EH (cell line): ENCODE measurements at places on chromosomes 6 and 20.
A peak's percentile ranks its signal among the peaks of the same experiment; 100 is the strongest.

- peak; percentile 46 for DNase-seq
Measured at GRCh38 chr6:105135056-105135455, 44.8 kb downstream of the POPDC3 start.

DNA sequence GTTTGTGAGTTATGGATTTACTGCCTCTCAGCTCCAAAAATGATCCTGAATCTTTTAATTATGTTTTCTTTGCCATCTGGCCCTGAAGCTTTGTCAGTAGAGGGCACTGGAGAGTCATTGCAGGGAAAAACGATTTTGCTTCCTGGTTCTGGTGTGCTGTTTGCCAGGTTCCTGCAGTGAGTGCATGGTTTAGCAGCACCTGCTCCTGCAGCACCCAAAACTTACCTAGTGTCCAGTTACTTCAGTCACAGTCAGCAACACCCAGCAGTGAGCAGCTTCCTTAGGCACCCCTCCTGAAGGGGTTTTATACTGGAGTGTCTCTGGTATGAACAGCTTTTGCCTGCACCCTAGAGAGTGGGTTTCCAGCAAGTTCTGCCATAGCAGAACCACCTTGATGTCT, 6.0 kb upstream of the TRIM26 start:
- peak; percentile 58 for DNase-seq

- DNase-seq = peak; percentile 68
Measured at GRCh38 chr20:8156235-8157079, 24.4 kb downstream of the PLCB1 start.

GRCh38 chr20:4560667-4561066, 161.0 kb upstream of the PRND start:
- DNase-seq = peak; percentile 73

DNA sequence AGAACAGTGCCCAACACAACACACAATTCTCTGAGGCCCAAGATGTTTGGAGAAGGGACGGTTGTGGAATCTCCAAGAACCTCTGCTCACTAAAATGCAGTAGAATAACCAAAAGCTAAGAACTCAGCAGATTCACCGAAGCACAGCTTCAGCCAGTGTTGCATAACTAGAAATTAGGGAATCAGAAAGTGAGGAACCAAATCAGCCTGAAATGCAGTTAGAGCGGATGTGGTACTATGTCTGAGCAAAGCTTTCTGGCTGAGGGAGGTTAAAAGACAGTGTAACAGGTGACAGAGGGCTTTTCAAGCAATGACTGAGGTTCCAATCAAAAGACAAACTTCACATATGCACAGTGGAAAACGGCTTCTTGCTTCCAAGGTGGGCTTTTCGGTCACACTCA, 197.9 kb upstream of the KCNK16 start:
- DNase-seq = no peak

- peak; percentile 63 for DNase-seq
Measured at GRCh38 chr6:134491477-134491876, 173.6 kb upstream of the SGK1 start.

DNA sequence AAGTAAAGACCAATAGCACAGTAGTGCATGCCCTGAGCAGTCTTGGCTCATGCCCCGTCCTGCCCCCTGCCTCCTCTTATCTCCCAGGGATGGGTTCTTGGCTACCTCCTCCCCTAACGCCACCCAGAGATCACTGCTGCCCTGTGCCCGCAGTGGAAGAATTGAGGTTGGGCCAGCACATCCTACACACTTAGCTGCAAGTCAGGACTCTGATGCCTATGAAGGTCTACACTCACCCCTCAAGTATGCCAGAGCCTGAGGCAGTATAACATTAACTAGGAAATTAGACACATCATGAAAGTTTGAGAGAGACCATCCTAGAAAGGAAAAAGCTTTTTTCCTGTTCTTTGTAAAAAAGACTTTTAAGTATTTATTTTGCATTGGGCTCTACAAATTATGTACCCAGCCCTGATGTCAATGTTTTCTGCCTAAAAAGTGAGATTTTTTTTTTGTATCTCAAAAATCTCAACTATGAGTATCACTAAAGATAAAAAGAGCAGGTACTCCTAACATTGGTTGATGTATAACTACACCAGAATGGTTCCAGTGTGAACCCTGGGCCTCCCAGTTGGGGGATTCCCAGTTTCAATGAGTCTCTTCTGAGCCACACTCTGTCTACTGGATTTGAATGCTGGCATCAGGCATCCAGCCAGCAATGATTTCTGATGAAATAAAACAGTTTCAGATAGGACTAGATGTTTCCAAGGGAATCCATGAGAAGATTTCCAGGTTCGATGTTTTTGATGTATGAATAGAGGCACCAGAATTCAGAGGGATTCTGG, 115.4 kb downstream of the ISM1 start:
- peak; percentile 93 for DNase-seq

- peak; percentile 80 for DNase-seq
Measured at GRCh38 chr6:42507901-42508300, 55.9 kb upstream of the UBR2 start.

DNA sequence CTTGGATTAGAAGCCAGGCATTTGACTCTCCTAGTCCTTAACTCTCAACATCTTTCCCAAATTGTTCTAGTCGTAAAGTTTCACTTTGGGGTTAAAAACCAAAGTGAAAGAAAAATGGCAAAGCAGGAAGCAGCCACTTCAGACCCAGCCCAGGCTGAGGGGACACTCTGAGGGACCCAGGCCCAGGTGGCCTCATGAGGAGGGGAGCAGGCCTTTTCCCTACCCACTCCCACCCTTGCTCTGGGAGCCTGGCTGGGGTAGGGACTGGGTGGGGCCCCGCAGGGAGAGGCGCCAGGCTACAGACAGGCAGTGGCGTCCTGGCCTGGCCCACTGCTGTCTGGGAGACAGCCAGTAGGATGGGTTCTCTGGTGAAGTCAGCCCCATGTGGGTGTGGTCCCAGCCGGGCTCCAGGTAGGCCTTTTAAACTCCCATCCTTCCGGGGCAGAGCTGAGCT, 68.7 kb upstream of the MYL9 start:
- DNase-seq = peak; percentile 47

GRCh38 chr6:162627362-162627761, 100.2 kb downstream of the PRKN start:
- no peak for DNase-seq

DNA sequence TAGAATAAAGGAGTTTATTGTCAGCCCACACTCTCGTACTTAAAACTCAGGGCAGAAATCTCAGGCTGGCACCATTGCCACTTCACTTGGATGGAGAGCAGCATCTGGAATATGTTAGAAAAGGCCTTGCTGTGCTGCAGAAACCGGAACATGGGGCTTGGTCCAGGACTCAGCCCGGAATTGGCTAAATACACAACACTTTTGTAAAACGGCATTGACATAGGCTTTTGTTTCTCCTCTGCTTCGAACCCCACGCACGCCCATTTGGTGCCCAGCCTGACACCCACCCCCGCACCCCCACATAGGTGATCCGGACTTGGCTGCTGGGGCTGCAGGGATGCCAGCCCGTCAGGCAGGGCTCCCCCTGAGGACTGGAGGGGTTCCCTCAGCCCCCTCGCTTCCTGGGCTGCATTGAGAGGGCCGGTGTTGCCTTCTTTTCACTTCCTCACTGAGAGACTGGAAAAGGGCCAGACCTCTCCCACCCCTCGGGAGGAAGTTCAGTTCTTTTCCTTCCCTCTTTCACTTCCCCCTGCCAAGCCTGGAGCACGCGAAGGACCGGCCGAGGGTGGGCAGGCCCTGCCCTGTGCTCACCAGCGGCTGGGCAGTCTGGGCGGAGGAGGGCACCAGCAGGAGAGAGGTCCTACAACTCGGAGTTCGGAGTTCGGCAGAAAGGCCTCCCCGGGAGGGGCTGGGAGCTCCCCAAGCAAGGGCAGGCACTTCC, 17.9 kb upstream of the CST3 start:
- DNase-seq = no peak

GRCh38 chr20:45963059-45964005, 8.7 kb downstream of the ZNF335 start:
- DNase-seq = peak; percentile 53

DNA sequence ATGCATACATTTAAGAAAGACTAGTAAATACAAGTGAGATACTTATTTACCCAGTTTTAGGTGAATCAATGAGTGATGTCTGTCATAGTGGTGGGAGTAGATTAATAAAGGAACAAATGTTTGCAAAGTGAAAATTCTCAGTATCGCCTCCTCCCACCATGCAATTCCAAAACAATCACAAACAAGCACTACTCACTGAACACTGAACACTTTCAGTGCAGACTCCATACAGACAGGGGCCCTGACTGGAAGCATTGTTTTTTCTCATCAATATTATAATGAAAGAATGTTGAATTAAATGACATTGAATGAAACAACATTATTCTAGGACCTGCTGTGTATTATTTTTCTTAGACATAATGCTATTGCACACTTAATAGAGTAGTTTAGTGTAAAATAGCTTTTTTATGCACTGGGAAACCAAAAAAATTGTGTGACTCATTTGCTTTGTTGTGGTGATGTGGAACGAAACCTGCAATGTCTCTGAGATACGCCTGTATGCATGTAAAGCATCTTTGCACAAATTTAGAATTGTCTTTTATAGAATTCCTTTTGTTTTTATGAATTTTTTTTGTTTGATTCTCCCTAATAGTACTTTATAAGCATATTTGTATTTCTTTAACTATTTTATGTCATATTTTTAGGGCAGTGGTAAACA, 317.5 kb downstream of the UTRN start:
- DNase-seq = no peak

GRCh38 chr6:72250664-72251063, 364.3 kb downstream of the RIMS1 start:
- peak; percentile 15 for DNase-seq

GRCh38 chr6:43867246-43867645, 97.2 kb downstream of the VEGFA start:
- DNase-seq = no peak

- DNase-seq = no peak
Measured at GRCh38 chr6:28068067-28068466, 12.3 kb upstream of the ZNF165 start.

- DNase-seq = no peak
Measured at GRCh38 chr20:9323622-9324021, 190.8 kb upstream of the LAMP5 start.

- DNase-seq = peak; percentile 64
Measured at GRCh38 chr6:25022140-25022553, 86.4 kb upstream of the RIPOR2 start.

DNA sequence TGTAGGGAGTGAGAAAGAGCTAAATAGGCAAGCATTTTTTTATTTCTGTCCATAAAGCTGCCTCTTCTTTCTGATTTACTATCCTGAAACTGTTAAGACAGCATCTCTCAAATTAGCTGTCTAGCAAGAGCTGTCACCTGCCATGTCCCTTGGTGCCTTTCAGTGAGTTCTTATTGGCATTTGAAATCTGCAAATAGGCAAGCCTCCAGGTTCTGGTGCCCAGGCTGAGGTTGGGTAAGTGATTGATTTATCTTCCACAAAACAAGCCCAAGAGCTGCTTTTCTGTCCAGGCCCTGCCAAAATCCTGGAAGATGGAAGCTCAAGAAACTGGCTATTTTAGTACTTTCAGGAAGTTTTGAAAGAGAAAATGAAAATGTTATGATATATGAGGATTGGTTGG, 22.4 kb downstream of the MANEA start:
- DNase-seq = no peak

DNA sequence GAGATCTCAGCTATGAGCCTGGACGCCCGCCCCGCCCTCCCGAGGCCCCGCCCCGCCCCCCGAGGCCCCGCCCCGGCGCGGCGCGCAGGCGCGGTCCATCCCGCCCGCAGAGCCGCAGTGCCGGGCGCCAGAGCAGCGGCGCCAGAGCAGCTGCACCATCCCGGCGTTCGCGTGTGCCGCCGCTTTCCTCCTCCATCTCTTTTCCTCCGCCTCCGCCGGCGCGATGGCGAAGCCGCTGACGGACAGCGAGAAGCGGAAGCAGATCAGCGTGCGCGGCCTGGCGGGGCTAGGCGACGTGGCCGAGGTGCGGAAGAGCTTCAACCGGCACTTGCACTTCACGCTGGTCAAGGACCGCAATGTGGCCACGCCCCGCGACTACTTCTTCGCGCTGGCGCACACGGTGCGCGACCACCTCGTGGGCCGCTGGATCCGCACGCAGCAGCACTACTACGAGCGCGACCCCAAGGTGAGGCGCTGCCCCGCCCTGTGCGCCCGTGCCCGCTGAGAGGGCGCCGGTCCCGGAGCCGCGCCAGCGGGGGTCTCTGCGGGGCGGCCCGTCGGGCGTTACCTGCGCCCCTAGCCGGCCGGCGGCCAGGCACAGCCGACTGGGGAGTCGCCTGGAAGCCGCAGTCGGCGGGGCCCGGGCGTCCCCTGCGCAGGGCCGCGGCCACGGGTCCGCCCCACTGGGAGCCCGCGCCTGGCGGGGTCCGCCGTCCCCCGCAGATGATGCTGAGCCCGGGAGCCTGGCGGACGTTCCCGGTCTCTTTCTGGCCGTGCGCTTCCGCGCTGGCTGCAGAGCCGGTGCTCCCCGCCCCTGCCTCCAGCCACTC, at the start of gene PYGB:
TSS of gene PYGB (plus strand) at position 130 of the 830 bp plus-strand sequence. CDS start at position 224, 94 bp downstream.
- DNase-seq = peak; percentile 88

DNA sequence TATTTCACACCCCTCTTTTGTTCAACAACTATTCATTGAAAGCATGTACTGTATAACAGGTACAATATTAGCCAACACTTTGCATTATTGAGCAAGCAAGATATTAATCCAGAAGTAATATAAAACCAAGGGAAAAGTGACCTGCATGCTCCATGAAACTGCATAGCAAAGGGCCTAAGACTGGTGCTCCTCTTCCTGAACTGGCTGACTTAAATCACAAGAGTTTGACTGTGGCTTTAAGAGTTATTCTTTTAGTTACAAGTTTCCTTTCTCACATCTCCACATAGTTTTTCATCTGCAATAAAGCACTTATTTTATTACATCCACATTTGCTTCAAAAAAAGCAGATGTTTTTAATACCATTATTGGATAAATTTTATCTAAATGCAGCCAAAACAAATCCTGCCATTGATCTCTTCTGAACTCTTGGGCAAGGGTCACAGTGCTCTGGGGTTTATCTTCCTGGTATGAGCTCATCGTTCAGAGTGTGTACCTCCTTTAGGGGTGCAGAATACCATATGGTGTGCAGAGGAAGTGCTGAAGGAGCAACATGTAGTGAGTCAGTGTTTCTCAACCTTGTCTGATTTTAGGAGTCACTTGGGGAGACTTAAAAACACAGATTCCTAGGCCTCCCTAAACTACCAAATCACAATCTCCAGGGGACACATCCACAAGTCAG, 1225.9 kb upstream of the MAP3K7 start:
- DNase-seq = no peak

DNA sequence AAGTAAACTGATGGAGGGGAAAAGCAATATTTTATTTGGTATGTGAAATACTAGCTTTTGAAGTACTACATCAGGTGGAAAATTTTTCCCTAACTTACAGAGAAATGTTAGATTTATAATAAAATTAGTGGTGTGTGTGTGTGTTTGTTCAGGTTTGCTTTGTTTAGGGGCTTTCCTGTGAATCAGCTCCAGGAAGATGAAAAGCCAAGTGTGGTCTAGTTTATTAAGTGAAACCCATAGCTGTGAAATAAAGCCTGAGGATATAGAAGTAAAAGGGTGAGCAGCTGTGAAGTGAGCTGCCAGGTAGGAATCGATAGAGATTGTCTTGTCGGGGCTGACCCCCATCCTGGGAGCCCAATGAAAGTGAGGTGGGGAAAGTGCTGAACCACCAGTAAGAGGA, 347.6 kb upstream of the IMPG1 start:
- DNase-seq = no peak
